ENCODE measurements at places on chromosomes 5 and 9. TPM values are rescaled to one million over a fixed set of nuclear protein-coding genes. Genes with fewer than 3 reads are reported as not detected.

Gene CCDC152
- total RNA-seq, result not detected

Gene NR6A1
- 2.1 TPM for total RNA-seq

Gene POLR3G
- total RNA-seq, result 14.7 TPM

Gene GRXCR2
- total RNA-seq, result not detected

Gene SPEF2
- 2.1 TPM for total RNA-seq

Gene DMRT3
- total RNA-seq, result not detected

Gene LEAP2
- 1.0 TPM for total RNA-seq

Gene NTRK2
- total RNA-seq, result 0.04 TPM

Gene IFNA8
- not detected for total RNA-seq

Gene IL7R
- total RNA-seq, result 0.38 TPM

Gene PRDM9
- not detected for total RNA-seq

Gene KIF20A
- 46.6 TPM for total RNA-seq

Gene ARID3C
- total RNA-seq, result not detected

Gene ALDH1A1
- 5,109 TPM for total RNA-seq

Gene S100Z
- total RNA-seq, result not detected

Gene PGM5
- not detected for total RNA-seq

Gene ZNF366
- not detected for total RNA-seq

Gene RAD23B
- total RNA-seq, result 88.2 TPM

Gene PCDHGA5
- 0.18 TPM for total RNA-seq

Gene FOXD4
- 0.34 TPM for total RNA-seq

Gene PKD2L2
- total RNA-seq, result not detected

Gene CBY3
- not detected for total RNA-seq
